ENCODE measurements at places on chromosomes 12 and 14.
A peak's percentile ranks its signal among the peaks of the same experiment; 100 is the strongest.

- DNase-seq: no peak
Observed at GRCh38 chr14:101405171-101405883, 156.0 kb upstream of the DIO3 start.

DNA sequence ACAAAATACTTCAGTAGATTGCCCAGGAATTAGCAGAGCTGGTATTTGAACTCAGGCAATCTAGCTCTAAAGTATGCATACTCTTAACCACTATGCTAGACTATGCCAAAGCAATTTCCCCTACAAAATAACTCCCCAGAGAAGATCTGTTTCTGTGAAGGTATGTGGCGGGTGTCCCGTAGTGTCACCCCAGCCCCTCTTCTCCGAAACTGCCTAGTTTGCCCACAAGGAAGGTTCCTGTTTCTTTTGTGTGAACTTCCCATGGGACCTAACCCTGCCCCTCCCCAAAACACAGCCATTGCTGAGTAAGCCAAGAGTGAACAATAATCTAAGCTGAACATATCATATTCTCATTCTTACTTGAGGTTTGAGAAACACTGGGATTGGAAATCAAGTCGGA is 15.5 kb upstream of the RAP1B start:
- DNase-seq: no peak

GRCh38 chr14:59374048-59374447 is 91.1 kb downstream of the GPR135 start:
- DNase-seq: no peak

GRCh38 chr12:4490973-4491372 is 45.4 kb upstream of the FGF6 start:
- no peak for DNase-seq

DNA sequence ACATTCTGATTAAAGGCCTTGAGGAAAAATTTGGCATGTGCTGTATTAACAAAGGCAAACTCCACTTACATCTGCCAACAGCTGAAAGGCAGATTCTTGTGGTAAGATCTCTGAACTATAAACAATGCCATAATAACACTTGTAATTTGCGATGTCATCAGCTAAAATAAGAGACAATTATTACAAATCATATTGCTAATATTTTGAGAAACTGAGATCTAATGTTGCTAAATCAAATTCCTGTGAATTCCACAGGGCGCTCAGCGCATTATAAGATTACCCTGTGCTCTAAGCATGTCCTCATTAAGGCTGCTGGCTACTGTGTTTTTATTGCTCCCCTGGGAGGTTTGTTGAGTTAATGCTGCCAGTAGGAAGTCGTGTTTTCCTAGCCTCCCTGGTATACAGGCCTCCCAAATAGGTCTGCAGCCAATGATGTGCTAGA is 244.8 kb downstream of the DACT1 start:
- no peak for DNase-seq

DNA sequence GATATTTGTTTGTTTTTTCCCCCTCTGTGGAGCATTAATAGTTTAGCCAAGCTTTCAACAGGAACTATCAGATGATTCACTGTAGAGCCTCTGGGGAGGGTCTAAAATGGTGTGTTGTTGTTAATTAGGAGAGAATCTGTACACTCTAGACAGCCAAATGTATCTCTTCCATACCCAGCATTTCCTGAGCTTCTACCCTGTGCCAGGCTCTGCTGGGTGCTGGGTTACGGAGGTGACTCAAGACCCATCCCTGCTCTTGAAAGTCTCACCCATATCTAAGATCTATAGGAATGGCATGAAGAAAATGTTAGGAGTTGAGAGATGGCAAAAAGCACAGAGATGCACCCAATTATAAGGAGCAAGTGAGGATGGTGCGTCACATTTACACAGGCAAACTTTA is 245.8 kb downstream of the C12orf75 start:
- DNase-seq: no peak

GRCh38 chr12:24814379-24815113 is 134.4 kb downstream of the BCAT1 start:
- DNase-seq: no peak

- no peak for DNase-seq
Observed at GRCh38 chr14:55518391-55518790, 61.6 kb upstream of the KTN1 start.

DNA sequence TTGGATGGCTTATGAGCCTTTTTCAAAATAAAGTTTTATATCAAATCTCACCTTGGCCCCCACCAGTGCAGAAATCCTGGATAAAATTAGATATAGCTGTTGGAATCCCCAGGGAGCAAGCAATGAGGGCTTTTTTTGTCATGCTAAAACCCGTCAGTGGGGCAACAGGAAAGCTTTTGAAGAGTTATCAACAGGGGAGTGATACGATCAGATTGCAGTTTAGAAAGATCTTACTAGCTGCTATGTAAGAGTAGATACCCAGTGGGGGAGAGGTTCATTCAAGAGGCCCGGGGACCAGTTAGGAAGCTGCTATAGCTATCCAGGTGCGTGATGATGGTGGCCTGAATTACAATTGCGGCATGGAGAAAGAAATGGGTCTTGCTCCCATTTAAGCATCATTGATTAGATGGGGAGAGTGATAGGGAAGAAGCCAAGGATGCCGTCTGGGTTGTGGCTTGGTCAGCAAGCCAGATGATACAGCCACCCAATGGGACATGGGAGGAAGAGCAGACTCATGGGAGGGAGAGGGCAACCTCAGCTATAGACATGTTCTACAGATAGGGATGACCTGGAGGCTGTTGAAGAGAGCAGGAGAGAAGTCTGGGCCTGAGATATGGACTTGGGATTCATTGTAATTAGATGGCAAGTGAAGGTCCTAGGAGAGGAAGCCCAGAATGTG is 272.4 kb downstream of the DPF3 start:
- no peak for DNase-seq

GRCh38 chr12:10058387-10058786 is 27.9 kb downstream of the CLEC9A start:
- DNase-seq: no peak

DNA sequence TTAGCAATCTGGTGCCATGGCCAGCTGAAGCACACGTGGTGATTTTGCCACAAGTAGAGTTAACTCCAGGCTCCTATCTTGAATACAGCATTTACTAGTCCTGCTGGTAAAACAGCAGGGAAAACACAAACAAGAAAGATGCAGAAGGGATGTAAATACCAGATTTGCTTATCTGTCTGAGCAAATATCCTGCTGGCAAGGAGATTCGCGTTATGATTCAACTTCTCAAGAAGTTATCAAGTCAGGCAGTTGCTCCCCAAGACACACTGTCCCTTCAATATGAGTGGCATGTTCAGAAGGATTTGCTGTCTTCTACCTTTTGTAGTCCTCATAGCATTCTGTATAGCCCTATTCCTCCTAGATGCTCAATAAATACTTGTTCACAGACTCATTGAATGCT is 171.2 kb upstream of the EGLN3 start:
- DNase-seq: no peak

- DNase-seq: no peak
Observed at GRCh38 chr14:32039401-32040030, 37.6 kb upstream of the ARHGAP5 start.

- no peak for DNase-seq
Observed at GRCh38 chr12:120684523-120684932, 2.4 kb upstream of the MLEC start.

DNA sequence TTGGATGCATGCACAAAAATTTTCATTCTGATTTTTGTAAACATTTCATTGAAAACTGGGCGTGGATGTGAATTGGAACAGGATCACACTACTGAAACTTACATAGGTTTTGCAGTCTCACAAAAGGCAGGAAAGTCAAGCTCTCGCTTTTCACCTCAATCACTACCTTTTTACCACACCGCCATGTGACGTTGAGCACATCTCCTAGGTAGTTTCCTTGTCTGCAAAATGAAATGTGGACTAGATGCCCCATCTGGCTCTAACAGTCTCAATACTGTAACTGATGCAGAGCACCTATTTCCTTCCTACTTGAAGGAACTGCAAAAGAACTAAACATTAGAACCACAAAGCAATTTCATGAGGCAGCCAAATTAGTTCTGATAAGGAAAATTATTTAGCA is 4.4 kb upstream of the YY1 start:
- DNase-seq: peak; percentile 64

GRCh38 chr12:21483531-21483930 is 17.9 kb downstream of the RECQL start:
- DNase-seq: no peak

DNA sequence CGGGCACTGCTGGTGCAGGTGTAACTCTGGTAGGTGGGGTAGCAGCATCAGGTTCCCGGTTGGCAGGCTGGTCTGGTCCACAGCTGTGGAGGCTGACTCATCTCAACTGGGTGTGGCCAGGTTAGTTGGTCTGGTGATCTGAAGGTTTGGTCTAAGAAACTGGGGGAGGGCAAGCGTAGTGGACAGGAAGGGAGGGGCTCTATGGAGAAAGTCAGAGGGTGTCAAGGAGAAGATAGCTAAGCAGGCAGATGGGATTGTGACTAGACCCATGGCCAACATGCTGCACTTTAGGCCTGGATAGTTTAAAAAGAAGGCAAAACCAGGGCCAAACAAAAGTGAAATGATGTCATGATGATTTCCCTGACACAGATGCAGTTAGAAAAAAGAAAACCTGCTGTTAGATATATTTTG is 7.9 kb downstream of the TRIM9 start:
- no peak for DNase-seq

DNA sequence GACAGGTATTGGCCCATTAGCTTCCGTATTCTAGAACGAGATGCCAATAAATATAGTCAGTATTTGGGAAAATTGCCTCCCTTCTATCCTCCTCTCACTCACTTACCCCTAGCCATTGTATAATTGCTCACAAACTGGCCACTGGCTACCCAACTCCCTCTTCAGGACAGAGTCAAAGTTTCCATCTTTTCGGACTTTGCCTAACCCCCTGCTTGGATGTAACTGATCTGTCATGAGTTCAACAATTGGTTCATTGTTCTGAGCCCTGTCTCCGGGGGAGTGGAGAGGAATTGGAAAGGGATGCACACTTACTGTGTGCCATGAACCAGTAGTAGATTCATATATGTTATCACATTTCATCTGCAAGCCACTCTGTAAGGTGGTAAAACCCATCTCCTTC is 12.2 kb downstream of the MYRFL start:
- no peak for DNase-seq

- no peak for DNase-seq
Observed at GRCh38 chr14:49363821-49364751, 222.1 kb downstream of the RPS29 start.

DNA sequence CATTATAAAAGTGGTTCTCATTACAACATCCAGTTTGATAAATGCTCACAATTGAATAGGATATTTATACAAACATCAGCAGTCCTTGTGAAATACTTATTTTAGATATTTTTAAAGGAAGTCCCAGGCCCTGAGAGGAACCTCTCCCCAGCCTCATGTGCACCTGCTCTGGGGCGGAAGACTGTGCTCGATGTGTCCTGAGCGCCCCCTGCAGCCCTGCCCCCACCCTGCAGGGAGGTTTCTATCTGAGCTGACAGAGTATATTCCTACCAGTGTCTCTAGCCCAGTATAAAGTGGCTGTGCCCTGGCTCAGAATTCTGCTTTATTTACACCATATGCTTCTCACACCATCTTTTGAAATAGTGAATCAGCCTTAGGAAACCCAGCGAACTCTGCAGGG is 1349.1 kb downstream of the TMEM121 start:
- DNase-seq: peak; percentile 63
